ENCODE measurements at places on chromosomes 5 and 9.

- DNase-seq = no peak
Measured at GRCh38 chr9:80285326-80285725, 713.6 kb downstream of the TLE4 start.

DNA sequence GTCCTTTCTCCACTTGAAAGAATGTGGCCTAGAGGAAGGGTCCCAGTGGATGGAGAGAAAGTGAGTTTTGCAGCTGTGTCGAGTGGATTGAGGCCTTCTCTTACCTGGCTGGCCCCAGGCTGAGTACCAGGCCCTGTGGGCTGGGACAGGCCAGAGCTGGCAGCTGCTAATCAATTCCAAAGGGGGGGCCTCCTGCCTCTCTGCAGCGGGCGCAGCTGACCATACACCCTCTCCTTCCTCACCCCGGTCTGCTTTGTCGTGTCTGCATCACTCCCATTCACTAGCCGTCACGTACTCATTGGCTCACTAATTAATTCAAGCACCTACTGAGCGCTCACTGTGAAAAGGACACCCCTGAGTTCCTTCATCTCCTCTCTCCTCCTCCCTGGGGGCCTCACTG, 58.4 kb upstream of the PITX1 start:
- DNase-seq = no peak

GRCh38 chr5:74316064-74316603, 324.4 kb downstream of the ENC1 start:
- peak; percentile 65 for DNase-seq

DNA sequence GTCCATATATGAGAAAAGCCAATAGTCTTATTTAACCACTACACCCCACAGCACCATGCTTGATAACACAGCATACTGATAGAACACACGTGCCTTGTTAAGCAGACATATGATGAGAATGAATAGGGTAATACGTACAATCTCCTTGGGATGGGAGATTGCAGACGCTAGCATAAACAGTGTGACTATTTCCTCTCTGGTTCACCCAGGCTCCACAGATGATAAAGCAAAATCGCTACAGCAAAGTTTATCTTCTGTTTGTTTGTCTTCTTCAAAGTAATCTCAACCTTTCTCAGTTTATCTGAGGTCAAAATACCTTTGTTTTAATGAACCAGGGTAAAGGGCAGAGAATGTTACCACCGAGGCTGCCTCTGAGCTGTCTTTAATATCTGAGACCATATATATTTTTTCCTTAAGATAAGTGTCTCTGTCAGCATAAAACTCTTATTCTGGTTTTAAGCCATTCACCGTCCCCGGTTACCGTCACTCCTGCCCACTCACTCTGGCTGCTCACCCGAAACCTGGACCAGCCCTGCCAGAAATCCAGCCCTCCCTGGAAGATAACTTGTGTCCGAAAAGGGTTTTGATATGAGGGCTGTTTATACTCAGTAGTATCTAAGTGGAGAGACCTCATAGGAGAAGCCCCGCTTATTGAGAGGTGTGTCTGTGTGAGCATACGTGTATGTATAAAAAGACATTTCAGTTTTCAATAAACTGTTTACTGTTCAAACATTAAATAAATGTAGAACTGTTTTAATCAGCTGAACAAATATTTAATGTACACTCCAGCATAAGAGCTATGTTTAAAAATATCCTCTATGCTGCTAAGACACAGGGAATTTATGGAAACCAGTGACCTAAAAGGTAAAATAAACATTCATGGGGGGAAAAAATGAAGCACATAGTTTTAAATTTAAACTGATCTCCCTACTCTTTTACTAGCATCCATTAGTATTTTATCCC, 465.4 kb downstream of the RASEF start:
- DNase-seq = no peak

Data from inflammatory macrophage (primary cell).